ENCODE measurements at places on chromosomes 1 and 21. TPM values are rescaled to one million over a fixed set of nuclear protein-coding genes. Genes with fewer than 3 reads are reported as not detected.

DNA sequence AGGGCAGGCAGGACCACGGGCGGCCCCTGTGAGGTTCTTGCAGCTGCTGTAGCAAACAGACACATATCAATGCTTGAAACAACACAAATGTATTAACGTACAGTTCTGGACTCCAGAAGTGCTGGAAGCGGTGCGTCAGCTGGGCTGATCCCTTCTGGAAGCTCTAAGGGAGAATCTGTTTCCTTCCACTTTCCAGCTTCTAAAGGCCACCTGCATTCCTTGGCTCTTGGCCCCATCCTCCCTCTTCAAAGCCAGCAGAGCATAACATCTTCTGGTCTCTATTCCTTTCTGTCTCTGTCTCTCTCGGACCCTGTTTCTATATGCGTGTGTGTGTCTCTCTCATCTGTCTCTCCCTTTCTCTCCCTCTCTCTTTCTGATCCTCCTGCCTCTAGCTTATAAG, 102.3 kb downstream of the SPSB1 start:
- no peak overlapping the region for H3K4me3 ChIP-seq
- no peak for DNase-seq
- no peak overlapping the region for H3K27ac ChIP-seq
- H3K27me3 ChIP-seq = peaks cover 4% of the 10 kb centered on the region

- H3K4me3 ChIP-seq = no peak overlapping the region
- peaks cover 15% of the 10 kb centered on the region for H3K4me1 ChIP-seq
Observed at GRCh38 chr1:43995984-43996732, 4.8 kb downstream of the CCDC24 start.

Gene CFHR5
- total RNA-seq = not detected

Gene ENAH
- total RNA-seq = not detected
